ENCODE measurements at places on chromosomes 16 and 17.

DNA sequence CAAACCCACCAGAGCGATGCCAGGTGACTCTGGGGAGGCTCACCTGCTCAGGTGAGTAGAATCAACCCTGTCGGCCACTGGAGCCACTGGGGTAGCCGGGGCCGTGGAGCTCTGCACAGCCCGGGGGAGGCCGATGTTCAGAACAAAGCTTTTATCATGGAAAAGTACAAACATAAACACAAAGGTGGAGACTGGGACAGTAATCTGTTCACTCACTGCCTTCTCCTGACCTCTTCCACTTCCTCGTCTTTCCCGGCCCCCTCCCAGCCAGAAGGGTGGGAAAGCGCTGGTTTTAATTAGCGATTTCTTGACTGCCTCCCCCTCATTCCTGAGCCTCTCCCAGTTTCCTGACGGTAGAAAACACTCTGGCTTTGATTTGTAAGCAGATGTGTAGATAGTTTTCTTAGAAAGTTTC, 9.8 kb upstream of the TEX19 start:
- no peak for DNase-seq

GRCh38 chr16:25614716-25615265, 77.0 kb upstream of the HS3ST4 start:
- DNase-seq = no peak

DNA sequence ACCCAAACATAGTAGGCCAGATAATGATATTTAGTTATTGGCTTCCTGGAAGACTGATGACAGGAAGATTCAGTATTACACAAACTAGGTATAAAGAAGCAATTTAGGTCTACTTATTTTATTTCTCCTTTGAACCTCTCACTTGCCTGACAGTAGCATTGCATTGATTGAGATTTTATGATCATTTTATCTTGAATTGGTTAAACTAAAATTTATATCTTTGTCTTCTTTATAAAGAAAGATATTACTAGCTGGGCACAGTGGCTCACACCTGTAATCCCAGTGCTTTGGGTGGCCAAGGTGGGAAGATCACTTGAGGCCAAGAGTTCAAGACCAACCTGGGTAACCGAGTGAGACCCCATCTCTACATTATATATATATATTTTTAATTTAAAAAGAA, 14.4 kb downstream of the HLF start:
- no peak for DNase-seq

DNA sequence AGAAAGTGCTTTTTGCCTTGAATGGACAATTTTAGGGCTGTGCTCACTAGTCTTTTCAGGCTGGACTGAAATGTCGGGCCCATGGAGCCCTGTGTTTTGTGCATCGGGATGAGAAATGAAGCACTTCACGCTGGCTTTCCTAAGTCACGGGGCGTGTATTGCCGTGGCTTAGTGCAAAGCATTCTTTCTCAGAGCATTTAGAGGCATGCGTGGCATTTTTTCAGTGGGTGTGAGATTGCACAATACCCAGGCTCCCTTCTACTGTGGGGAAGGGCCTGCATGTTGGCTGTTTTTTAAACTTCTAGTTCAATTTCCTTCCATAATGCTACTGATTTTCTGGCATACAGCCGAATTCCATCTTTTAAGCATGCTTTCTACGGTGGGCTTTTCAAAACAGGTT, 12.6 kb upstream of the POLR3E start:
- DNase-seq = no peak

- DNase-seq = no peak
Measured at GRCh38 chr16:1429631-1430030, 1.2 kb upstream of the PERCC1 start.

DNA sequence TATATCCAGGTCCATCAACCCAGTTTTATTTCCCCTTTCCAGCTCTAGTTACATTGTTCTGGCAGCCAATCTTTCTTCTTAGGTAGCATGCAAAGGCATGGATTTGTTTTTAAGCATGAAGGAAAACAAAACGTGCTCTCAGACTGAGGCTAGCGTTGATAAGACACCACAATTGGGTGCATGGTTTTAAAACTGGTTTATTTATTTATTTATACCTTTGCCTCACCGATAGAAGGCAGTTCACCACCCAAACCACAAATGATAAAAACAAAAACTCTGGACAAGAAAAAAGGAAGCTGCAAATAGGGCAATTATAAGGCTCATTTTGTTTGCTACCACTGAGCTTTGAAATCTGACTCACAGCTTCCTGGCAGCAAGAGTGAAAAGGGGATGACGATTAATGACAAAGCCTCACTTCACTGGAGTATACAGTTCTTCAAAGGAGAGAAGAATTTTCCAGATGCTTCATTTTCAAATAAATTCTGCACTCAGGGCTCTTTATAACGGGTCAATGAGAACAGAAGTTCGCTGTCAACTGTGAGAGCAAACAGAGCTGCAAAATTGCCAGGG, 278.4 kb upstream of the IRX5 start:
- DNase-seq = no peak

GRCh38 chr17:75504347-75505151, 10.8 kb downstream of the CASKIN2 start:
- peak; percentile 14 for DNase-seq

- DNase-seq = peak; percentile 33
Measured at GRCh38 chr17:74833501-74834377, 25.9 kb downstream of the GRIN2C start.

DNA sequence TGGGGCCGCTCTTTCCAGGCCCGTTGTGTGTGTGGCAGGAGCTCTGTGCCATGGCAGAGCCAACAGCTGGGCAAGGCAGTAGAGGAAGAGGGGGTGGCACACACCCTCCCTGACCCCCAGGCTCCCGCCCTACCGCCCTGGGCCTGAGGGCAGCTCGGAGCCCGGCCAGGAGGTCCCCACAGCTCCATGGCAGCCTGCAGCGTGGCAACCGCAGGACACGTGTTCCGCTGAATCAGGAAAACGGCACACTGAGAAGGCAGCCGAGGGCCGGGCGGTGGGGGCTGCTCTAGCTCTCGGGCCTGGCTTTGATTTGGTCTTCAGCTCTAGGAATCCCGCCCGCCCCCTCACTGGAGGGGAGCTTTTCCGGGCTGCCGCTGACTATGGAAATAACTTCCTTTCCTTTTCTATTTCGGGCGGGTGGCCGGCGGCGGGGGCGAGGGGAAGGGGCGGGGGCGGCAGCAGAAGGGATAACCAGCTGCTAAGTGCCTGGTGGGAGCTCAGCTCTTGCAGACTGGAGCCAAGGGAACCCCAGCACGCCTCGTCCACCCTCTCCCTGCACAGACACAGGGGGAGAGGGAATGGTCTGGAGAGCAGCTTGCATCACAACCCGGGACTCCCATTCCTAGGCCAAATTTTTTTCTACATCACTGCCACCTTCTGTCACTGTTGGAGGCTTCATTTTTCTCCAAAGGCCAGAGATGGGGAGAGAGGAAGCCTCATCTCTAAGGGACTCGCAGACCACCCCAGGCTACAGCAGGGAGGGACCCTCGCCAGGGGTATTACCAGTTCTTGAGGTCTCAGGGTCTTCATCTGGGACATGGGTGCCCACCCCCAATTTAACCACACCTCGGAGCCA, 24.8 kb upstream of the MRPS23 start:
- peak; percentile 90 for DNase-seq

- DNase-seq = no peak
Measured at GRCh38 chr16:66923247-66923731, 2.0 kb downstream of the RRAD start.

DNA sequence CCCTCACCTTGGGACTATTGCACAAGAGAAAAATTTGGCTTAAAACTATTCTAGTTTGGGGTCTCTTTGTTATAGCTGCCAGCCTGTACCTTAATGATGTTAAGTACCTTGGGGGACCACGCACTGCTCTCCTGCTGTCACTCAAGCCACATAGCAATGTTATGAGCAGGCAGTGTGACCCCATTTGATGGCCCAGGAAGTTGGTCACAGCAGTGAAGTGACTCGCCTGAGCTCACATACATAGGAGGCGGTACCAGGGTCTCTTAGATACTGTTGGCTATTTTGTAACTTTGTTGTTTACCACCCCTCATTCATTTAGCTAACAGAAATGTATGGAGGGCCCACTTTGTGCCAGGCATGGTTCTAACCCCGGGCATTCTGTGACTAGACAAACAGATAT, 16.4 kb downstream of the KCNG4 start:
- no peak for DNase-seq

- no peak for DNase-seq
Measured at GRCh38 chr16:69566981-69567680, 1.4 kb downstream of the NFAT5 start.

DNA sequence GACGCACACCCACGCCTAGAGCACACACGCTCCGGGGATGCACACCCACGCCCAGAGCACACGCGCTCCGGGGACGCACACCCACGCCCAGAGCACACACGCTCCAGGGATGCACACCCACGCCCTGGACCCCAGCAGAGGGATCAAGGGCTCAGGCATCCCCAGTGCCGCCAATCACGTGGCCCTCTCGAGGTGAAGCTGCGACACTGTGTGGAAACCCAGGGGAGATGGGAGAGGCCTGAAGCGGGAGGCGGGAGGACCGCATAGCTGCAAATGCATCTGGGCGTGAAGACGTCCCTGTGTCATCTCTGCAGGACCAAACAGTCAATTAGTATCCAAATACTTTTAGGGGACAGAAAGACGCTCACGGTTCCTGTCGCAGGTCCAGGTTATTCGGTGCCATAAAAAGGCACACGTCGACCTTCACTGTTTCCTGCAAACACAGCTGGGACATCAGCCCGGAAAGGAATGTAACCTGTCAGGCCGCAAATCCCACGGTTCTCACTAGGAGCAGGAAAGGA, 56.4 kb downstream of the TBC1D16 start:
- no peak for DNase-seq

- DNase-seq = peak; percentile 68
Measured at GRCh38 chr17:48023400-48024148, 14.0 kb downstream of the COPZ2 start.

- DNase-seq = peak; percentile 24
Measured at GRCh38 chr16:71933913-71934695, 38.8 kb downstream of the IST1 start.
